Activated T-cell treated with anti-CD3 and anti-CD28 coated beads, Interleukin-2, amount 50 U/mL, for 72 hours (primary cell): ENCODE measurements at places on chromosomes 12 and 14. TPM values are rescaled to one million over a fixed set of nuclear protein-coding genes. Genes with fewer than 3 reads are reported as not detected.

TMEM253 gene
- total RNA-seq, result not detected

- peaks cover 49% of the 10 kb centered on the region for H3K4me1 ChIP-seq
- H3K4me3 ChIP-seq, result no peak overlapping the region
- peaks cover 9% of the 10 kb centered on the region for H3K36me3 ChIP-seq
- DNase-seq, result no peak
Measured at GRCh38 chr12:11793921-11794710, 144.6 kb downstream of the ETV6 start.

LEMD3 gene
- total RNA-seq, result 20.2 TPM

GRCh38 chr14:91186515-91187066 lies 57.9 kb downstream of the GPR68 start:
- H3K27ac ChIP-seq, result no peak overlapping the region
- H3K4me3 ChIP-seq, result no peak overlapping the region
- no peak for DNase-seq

DNA sequence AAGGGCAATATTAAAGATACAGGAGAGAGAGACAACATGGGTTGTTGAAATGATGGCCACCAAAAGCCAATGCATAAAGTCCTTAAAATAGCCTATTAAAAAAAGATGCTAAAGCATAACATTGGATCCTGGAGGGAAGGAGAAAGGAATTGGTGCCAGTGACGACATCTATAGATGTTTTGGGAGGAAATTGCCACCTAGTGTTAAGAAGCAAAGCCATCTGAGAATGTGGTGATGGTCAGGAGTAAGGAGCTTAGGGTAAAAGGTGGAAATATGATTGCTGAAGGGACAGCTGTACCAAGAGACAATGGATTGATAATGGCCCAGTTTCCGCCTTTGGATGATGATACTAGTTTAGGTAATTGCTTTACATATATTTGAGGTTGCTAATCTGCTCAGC lies 85.1 kb downstream of the TMEM30B start:
- no peak overlapping the region for H3K4me3 ChIP-seq
- no peak overlapping the region for H3K27ac ChIP-seq
- H3K36me3 ChIP-seq, result no peaks in the 10 kb centered on the region
- DNase-seq, result no peak

DNA sequence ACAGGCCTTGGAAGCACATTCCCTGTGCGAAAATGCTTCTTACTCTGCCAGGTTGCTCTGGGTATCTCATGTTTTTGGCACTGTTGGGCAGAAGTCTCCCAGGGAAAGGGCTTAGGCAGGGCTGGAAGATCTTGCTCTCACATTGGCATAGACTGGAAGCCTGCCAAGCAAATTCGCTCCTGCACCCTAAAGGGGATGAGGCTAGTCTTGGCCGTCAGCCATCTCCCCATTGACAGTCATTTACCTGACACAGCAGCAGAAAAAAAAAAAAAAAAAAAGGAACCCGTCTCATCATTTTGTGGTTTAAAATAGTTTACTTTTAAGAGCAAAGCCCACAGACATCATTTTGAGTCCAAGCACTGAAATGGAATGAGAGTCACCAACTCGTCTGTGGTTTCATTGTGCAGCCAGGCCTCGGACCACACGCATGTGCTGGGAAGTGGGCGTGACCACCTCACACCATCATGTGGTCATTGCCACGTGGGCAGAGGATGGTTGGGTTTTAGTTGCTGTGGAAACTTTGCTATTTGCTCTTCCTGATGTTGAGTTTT lies 84.8 kb downstream of the NRXN3 start:
- peaks cover 15% of the 10 kb centered on the region for H3K27me3 ChIP-seq
- peak overlapping the region; percentile 48 for H3K4me3 ChIP-seq
- no peaks in the 10 kb centered on the region for H3K36me3 ChIP-seq
- peaks cover 20% of the 10 kb centered on the region for H3K4me1 ChIP-seq
- DNase-seq, result peak; percentile 77

- no peaks in the 10 kb centered on the region for H3K4me1 ChIP-seq
- H3K27me3 ChIP-seq, result no peaks in the 10 kb centered on the region
- H3K4me3 ChIP-seq, result no peak overlapping the region
- peaks cover 6% of the 10 kb centered on the region for H3K36me3 ChIP-seq
- no peak overlapping the region for H3K27ac ChIP-seq
Measured at GRCh38 chr12:18706798-18707197, 31.0 kb downstream of the PLCZ1 start.

SPATA7 gene
- total RNA-seq, result 4.8 TPM

DNA sequence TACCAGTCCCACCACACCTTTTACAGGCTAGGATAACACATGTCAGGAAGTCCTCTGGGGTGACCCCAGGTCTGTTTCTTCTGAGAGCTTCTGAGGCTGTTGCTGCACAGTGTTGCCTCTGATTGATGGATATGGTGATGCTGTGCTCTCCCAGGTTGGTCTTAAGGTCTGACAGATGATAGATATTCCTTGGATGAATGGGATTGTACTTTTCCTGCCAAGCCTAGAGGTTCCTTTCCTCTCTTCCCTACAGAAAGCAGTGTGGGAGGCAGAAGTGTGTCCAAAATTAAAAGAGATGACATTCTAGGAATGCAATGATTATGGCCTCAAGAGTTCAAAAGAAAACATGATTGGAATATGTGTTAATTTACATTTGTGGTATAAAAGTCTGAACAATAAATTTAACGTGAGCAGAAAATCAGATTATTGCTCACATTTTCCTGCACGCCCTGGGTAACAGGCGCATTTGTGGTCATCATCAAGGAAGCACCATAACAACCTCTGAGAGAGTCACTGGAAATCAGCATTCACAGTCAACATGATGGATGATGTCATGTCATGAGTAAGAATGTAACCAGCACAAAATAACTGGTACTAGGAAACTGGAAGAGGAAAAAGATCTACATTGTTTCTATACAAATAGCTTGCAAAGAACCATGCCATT lies 73.7 kb downstream of the BBS10 start:
- no peak overlapping the region for H3K27ac ChIP-seq
- DNase-seq, result peak; percentile 49
- H3K36me3 ChIP-seq, result no peaks in the 10 kb centered on the region
- H3K27me3 ChIP-seq, result peaks cover 61% of the 10 kb centered on the region

CCER1 gene
- total RNA-seq, result not detected

FBRSL1 gene
- 42.7 TPM for total RNA-seq

GRCh38 chr14:44944107-44944506 lies 17.6 kb downstream of the KLHL28 start:
- peaks cover 22% of the 10 kb centered on the region for H3K4me1 ChIP-seq
- no peak for DNase-seq
- no peak overlapping the region for H3K27ac ChIP-seq
- H3K4me3 ChIP-seq, result no peak overlapping the region
- H3K36me3 ChIP-seq, result peaks cover 31% of the 10 kb centered on the region

- peaks cover 42% of the 10 kb centered on the region for H3K4me1 ChIP-seq
- peak overlapping the region; percentile 77 for H3K4me3 ChIP-seq
- H3K36me3 ChIP-seq, result no peaks in the 10 kb centered on the region
- DNase-seq, result peak; percentile 13
- H3K27ac ChIP-seq, result no peak overlapping the region
Measured at GRCh38 chr12:51951843-51952722, 584 bp downstream of the ACVR1B start.

GRCh38 chr14:71133296-71133695 lies 226.0 kb downstream of the PCNX1 start:
- no peak for DNase-seq
- peaks cover 15% of the 10 kb centered on the region for H3K27me3 ChIP-seq
- H3K27ac ChIP-seq, result no peak overlapping the region
- peaks cover 16% of the 10 kb centered on the region for H3K4me1 ChIP-seq

DNA sequence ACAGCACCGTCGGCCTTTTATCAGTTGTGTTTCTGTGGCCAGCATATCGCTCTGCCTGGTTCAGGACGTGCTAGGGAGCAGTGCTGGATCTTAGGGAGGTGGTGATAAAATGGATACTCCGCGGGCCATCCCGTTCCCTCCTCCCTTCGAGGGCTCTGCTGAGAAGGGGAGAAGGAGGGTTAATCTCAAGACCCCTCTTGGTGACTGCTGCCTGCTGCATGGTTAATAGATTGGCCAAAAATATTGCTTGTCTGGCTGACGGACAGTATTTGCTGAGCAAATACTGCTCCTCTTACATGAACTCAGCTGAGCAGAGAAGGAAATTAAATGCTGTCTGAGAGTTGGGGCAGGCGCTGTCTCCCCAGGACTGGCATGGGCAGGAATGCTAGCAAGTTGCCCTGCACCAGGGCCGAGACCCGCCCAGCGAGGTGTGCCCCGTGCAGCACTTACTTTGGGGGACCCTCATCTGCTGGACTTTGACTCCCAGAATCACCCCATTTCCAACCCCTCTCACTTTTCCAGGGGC lies 1.2 kb downstream of the FBRSL1 start:
- H3K4me3 ChIP-seq, result peak overlapping the region; percentile 71
- DNase-seq, result no peak
- peaks cover 67% of the 10 kb centered on the region for H3K4me1 ChIP-seq
- peaks cover 2% of the 10 kb centered on the region for H3K36me3 ChIP-seq
- no peaks in the 10 kb centered on the region for H3K27me3 ChIP-seq

DNA sequence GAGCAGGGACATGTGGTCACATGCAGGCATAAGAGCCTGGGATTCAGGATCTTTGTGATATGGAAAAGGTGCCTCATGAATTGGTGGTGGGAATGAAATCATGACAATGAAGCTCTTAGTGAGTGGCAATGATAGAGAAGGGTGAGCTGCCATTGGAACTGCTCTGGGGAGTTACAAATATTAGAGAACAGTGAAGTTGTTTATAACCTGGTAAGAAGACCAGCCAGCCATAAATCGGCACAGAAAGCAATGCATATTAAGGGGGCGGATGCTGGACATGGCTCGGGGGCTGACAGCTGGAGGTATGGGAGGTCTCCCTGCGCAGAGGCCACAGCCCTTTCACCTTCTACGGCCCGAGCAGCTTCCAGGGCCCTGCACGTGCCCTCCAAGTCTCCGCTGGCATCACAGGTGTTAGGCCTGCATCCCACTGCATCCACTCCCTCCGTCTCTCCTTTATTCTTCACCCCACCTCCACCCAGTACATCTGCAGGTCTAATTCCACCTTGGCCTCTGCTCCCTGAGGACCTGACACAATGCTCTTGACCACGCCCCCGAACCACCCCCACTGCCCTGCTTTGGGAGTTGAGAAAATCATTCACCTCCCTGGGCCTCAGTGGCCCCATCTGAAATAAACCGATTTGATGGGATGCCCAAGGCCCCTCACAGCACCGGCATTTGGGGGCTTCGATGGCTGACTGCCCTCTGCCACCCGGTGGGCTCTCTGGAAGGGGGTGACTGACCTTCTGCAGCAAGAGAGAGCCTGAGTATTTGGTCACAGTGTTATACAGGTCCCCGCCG lies 4.1 kb downstream of the CACNA2D4 start:
- H3K4me1 ChIP-seq, result peaks cover 18% of the 10 kb centered on the region
- H3K27me3 ChIP-seq, result peaks cover 5% of the 10 kb centered on the region
- no peaks in the 10 kb centered on the region for H3K36me3 ChIP-seq
- no peak overlapping the region for H3K4me3 ChIP-seq
- no peak for DNase-seq

DNA sequence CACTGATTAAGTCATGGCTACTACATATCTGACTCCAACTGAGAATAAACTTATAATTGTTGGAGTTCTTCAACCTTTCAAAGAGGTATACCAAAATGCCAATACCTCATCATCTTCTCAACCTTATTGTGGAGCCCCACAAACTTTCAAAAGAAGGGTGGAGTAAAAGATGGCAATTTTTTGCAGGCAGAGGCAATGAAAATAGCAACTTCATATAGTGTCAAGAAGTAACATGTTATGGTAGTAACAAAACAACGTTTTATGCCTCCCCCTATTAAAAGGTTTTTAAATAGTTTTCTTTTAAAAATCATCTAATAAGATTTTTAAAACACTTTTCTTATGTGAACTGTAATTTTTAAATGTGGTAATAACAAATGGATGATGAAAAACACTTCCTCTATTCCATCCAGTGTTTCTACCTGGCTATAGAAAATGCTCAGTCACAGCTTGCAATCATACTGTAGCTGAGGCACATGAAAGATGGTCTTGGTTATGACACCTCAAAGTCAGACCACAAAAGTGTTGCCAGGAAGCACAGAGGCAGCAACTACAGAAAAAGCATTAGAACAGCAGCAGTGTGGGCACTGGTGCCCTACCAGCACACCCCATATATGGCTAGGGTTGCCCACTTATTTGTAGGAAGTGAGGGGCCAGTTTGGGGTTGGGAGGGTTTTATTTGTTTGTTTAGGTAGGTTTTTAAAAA lies 7.0 kb downstream of the PPP1R12A start:
- DNase-seq, result peak; percentile 56
- no peaks in the 10 kb centered on the region for H3K36me3 ChIP-seq
- H3K27me3 ChIP-seq, result no peaks in the 10 kb centered on the region
- peak overlapping the region; percentile 32 for H3K4me3 ChIP-seq
- H3K4me1 ChIP-seq, result peaks cover 48% of the 10 kb centered on the region
- peak overlapping the region; percentile 71 for H3K27ac ChIP-seq

DNA sequence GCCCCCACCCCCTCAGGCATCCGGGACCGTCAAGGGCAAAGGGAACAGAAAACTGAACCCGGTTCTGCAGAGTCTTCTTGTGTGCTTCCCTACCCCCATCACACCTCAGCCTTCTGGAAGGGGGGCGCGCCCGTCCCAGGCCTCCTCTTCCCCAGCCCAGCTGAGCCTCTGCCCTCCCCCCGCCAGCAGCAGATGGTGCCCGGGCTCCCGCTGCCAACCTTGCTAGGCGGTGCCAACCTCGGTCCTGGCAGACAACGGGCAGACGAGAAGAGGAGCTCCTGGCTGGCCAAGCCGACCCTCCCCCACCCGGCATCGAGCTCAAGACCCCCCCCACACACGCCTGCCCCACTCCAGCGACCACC lies 8.7 kb downstream of the STAC3 start:
- H3K36me3 ChIP-seq, result peaks cover 6% of the 10 kb centered on the region
- peaks cover 53% of the 10 kb centered on the region for H3K27me3 ChIP-seq

NGB gene
- not detected for total RNA-seq

DNA sequence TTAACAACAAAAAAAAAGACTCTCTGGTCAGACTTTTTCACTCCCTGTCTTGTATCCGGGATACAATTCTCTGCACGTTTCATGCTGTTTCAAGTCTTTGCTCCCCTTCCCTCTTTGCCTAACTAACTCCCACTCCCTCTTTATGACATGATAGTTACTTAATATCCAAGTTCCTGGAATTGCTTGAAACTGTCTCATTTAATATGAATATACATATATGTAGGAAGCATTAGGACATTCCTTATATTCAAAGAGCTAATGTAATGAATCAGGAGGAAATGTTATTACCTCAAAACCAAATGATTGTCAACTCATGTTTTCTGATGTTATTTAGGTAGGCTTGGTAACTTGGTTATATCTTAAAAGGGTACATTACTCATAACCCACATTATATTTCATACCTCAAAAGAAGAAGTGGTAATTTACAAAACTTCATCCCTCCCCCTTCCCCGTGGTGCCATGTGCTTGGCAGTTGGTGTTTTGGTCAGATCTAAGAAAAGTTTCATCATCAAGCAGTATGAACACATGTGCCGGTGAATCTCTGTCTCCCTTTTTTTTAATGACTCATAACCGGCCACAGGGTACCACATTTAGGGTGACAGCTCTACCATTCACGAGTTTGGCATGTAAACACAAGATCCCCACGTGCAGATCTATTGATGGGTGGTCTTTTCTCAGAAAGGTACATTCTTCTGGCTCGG lies 56.5 kb downstream of the HCAR2 start:
- no peaks in the 10 kb centered on the region for H3K27me3 ChIP-seq
- H3K4me3 ChIP-seq, result peak overlapping the region; percentile 81
- DNase-seq, result peak; percentile 82
- peaks cover 7% of the 10 kb centered on the region for H3K36me3 ChIP-seq

GRCh38 chr12:55729819-55730818 lies 1.3 kb upstream of the CD63 start:
- H3K4me3 ChIP-seq, result peak overlapping the region; percentile 88
- peak; percentile 45 for DNase-seq
- no peaks in the 10 kb centered on the region for H3K27me3 ChIP-seq
- peaks cover 36% of the 10 kb centered on the region for H3K4me1 ChIP-seq
- H3K27ac ChIP-seq, result peak overlapping the region; percentile 91
